ENCODE measurements at places on chromosomes 13 and 19.

DNA sequence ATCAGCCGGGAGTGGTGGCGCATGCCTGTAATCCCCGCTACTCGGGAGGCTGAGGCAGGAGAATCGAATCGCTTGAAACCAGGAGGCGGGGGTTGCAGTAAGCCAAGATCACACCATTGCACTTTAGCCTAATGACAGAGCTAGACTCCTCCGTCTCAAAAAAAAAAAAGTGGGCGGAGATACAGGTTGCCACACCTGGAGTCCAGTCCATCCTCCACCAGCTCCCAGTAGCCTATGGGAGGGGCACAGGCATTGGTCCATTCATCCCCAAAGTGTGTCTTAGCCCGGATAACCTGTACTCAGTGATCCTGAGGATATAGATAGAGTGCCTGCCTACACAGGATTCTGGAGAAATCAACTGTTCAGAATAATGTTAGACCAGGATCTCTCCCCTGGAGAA is 3.4 kb upstream of the DOT1L start:
- no peak for DNase-seq

DNA sequence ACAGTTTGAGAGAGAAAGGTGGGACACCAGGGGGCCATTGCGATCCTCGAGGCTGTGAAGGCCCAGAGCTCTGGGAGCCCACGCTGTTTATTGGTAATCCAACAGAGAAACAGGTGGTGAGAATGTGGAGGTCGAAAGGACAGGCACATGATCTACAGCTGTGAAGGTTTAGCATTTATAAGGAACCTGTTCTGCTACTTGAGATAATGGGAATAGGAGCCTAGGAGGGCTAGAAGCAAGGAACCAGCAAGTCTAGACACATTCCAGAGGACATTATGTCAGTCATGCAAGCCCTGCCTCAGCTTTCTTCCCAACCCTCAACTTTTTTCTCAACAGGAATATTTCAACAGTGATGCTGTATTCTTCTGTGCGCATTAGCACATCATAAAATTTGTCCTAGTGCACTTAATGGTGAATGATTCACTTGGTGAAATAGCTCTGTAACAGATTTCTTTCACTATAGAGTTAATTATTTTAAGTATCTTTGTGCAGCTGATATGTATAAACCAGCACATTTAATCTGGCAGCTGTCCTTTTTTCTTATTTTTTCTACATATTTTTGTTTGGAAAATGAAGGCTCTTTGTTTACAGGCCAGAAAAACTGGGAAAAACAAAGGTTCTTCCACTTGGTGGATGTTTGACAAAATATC is 25.4 kb downstream of the ZNF90 start:
- DNase-seq = no peak

DNA sequence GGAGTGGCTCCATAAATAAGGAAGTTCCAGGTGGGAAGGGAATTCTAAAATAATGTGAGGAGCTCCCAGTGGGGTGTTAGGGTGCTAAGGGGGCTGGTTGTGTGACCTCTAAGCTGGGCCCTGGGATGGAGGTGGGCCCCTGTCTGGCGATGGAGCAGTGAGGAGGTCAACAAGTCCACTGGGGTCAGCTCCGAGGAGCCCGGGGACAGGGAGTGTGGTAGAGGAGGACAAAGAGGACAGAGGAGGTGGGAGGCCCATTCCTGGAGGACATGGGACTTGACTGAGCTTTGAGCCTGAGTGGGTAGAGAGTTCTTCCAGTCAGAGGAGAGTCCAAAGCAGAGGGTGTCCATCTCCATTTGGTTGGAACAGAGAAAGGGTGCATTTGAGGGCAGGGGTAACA is 390.2 kb downstream of the TSHZ3 start:
- DNase-seq = no peak

DNA sequence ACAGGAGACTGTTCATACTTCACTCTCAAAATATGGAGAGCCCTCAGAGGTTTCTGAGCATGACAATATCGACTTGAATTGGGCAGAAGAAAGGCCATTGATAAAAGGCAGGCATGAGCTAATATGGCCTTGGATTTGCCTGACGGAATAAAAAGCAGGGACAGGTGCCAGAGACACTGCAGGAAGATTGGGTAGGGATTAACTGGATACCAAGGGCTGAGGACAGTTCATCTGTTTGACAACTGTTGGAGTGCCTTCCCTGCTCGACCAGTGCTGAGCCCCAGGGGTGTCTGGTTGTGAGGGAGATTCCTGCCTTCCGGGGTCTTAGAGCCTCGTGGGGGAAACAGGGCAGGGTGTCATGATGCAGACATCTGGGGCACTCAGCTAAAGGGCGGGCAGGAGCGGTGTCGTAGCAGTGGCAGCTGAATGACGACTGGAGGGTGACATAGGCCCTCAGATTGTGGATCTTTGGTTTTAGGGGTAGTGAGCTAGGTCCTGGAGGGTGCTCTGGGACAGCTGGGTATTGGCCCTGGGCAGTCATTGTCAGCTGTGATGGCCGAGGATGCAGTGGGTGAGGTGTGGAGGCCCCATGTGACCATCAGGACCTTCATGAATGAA is 12.3 kb downstream of the GATAD2A start:
- no peak for DNase-seq

DNA sequence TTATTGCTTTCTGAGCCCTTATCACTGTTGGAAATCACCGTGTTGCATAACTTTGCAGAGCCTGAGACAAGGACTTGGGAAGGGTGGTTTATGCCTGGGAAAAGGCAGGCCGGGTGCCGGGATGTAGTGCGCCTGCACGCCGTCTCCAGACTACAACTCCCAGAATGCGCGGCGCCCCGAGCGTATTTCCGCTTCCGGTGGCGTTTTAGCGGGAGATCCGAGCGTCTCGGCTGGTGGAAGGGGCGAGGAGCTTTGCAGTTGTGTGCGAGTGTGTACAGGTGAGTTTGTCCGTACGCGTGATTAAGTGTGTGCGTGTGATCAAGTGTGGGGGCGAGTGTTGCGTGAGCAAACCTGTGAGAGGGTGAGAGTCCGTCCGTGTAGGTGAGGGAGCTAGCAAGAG is 75.4 kb downstream of the PEG3 start:
- DNase-seq = peak; percentile 3

DNA sequence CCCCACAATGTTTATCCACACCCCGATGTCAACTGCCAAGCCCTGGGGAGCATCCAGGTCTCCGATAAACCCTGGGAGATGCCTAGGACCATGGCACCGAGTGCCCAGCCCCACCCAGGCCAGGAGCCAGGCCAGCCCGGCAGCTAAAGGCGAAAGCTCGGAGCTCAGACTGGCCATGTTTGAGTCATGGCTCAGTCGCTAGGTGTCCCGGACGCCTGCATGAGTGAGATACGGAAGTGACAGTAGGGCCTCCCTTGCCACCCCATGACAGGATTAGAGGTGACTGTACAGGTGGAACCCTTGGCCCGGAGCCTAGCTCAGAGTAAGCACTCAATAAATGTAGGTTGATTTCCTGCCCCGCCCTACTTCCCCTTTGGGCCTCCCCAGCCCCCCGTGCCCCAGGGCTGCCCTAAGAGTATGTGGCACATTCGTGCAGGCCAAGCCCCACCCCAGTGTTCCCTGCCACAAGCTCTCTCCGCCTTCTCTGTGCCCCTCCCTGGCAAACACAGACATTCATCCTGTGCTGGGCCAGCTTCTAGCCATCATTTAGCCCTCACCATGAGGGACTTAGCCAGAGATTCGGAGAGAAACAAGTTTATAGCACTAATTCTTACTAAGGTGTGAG is 5.8 kb upstream of the TPM4 start:
- DNase-seq = peak; percentile 87

DNA sequence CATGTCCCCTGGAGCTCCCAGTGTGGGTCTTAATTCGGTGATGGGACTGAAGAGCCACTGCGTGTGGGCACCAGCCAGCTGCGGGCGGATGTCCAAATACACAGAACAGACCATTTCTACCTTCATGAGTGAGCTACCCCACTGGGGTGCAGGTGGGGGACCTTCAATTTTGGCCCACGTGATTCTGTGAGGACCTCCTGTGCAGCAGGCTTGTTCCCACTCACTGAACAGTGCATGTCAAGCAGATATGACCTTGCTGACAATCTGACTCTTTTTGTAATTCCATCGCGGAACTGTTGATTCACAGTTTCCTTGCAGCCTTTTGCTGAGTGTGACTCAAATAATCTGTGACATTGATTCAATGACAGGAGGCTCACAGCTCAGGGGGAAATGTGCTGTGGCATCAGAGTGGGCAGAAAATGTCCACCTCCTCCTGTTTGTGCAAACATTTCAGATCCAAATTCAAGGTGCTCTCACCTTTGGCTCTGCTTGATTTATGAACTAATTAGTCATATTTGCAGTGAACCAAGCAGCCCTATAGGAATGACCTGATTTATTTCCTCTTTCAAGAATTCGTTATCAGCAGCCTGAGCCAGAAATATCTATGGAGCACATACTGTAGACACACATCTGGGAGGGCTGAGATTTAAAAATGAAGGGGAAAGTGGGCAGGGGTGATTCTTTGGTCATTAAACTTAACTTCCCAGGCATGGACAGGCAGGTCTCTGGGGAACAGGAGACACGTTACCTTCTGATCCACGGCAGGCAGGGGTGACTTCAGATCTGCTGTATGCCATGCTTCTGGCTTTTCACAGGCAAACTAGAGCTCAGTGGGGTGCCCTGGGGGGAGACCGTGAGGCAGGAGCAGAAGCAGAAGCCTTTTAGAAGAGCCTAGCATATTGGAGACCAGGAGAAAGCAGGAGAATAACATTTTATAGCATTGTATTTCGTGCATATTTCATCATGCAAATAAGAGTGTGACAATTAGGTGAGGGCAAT is 170.0 kb upstream of the KL start:
- DNase-seq = no peak

DNA sequence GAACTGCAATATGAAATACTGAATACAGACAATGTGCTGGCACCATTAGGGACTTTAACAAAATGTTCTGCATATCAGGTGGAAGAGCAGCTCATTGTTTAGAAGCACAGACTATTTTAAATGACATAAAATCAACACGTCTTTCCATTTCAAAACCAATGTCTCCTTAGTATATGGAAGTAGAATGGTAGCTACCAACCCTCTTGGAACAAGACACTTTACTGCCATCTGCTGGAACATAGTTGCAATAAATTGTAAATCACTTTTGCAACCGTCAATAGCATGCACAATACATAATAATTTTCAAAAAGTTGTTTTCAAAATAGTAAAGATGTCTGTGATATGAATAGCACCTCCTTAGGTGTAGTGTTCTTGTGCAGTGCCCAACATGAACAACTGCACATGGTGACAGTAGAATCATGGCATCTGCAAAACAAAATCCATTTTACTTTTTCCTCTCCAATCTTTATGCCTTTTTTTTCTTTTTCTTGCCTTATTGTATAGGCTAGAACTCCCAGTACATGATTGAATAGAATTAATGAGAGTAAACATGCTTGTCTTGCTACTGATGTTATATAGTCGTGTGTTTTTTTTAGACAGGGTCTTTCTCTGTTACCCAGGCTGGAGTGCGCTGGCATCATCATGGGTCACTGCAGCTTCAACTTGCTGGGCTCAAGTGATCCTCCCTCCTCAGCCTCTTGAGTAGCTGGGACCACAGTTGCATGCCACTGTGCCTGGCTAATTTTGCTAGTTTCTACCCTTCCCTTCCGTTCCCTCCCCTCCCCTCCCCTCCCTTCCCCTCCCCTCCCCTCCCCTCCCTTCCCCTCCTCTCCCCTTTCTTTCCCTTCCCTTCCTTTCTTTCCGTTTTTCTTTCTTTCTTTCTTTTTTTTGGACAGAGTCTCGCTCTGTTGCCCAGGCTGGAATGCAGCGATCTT is 7.8 kb upstream of the LYPD5 start:
- peak; percentile 50 for DNase-seq

DNA sequence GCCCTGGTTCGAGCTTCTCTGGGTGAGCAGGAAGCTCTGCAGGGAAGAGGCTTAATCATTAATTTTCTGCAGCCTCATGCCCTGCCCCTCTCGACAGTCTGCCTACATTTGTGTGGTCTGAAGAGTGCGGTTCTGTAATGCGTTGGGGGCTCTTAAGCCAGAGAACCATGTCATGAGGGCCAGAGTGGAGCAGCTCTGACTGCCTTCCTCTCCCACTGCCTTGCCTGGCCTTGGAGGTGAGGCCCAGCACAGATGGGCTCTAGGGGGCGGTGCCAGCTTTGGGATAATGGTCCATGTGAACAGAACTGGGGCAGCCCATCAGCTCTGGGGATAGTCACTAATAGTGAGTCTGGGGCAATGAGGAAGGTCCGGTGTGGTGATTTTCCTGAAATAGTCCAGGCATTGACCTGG is 5.7 kb downstream of the FGF9 start:
- no peak for DNase-seq

DNA sequence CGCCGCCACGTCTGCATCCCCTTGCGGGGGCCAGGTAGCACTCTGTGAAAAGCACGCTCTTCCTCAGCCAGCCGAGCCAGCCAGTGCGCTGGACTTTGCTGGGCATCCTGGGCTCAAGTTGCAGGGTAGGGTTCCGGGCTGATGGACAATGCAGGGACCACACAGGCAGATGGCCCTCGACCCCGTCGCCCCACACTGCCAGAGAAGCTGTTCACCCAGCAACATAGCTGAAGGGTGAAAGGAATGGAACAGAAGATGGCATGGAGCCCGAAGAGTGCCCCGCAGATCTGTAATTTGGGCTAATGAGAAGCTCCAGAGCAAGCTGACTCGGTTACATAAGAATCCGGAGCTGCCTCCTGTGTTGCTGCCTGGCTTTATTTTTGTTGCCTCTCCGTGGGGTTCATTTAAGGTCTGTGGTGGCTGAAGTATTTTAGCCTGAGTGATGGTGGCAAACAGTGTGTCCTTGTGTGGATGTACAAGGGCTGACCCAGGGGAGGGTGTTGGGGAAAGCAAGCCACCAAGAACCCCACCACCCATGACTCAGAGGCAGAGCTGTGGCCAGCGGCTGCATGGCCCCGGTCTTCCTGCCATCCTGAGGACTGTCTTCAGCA is 105.8 kb downstream of the SOX1 start:
- DNase-seq = no peak

GRCh38 chr19:792306-792885 is 4.9 kb upstream of the PTBP1 start:
- DNase-seq = no peak

DNA sequence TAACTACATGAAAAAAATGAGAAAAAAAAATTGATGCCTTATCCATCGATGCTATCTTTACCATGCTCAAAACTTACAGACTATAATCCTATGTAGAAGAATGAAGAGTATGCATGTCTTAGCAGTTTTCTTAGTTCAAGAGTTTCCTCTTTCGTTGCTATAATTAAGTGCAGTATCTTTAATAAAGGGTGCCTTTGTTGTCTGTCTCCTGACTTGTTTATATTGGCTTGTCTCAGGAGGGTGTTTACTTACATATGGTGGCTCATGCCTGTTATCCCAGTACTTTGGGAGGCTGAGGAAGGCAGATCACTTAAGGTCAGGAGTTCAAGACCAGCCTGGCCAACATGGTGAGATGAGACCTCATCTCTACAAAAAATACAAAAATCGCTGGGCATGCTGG is 44.3 kb downstream of the MTMR6 start:
- no peak for DNase-seq

DNA sequence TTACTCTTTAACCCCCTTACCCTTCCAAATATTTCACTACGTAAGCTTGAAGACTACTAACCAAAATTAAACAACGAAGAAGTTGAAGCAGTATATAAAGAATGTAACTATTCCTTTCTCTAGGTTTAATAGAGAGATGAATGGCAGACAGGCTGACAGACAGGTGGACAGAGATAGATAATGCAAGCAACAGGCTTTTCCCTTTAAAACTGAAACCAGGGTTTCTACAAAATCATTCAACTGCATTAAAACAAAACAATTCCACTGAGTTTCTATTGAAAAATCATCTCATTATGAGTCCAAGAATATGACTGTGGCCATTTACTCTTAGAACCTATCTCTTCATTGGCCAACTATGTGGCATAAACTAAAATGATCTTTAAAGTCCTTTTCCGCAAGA is 15.2 kb downstream of the LNX2 start:
- DNase-seq = no peak

Data from naive thymus-derived CD8-positive, alpha-beta T cell (primary cell).